CD14-positive monocyte (primary cell): ENCODE measurements at places on chromosomes 7 and 10. TPM values are rescaled to one million over a fixed set of nuclear protein-coding genes. Genes with fewer than 3 reads are reported as not detected.

Gene HOXA6
- polyA plus RNA-seq, result not detected

Gene SPDYE2B
- not detected for polyA plus RNA-seq

Gene CUBN
- not detected for polyA plus RNA-seq

Gene SH2B2
- 26.3 and 37.3 TPM in 2 replicates for polyA plus RNA-seq

Gene FAM20C
- polyA plus RNA-seq, result 1.2 TPM

Gene H2BK1
- not detected for polyA plus RNA-seq

Gene GPR37
- polyA plus RNA-seq, result not detected

Gene TACC2
- polyA plus RNA-seq, result 0.03 TPM in 1 of 2 replicates, not detected in the other

DNA sequence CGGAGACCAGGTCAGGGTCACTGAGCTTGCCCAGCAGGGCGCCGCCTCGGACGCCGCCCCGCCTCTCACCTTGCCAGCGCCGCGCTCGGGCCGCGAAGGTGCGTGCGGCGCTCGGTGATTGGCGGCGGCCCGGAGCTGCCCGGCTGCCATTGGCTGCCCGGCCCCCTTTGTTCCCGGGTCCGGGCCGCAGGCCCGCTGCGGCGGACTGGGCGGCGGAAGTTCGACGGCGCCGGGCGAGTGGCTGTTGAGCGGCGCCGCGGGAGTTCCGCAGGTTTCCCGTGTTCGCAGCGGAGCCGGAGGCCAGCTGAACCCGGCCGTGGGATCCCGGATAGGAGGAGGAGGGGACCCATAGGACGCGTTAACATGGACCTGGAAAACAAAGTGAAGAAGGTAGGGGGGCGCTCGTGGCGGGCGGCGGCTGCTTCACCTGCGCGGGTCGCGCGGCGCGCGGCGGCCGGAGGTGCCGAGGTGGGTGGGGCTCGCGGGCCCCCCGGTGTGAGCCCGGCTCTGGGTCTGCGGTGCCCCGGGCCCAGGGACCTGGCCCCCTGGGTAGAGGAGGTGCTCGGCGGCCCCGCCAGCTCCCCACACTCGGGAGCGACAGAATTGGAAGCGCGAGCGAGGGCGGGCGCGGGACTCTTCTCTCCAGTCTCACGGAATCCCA is at the start of gene TES:
TES (plus strand) TSS at position 195 of the 661 bp plus-strand sequence; CDS start at position 364, 169 bp downstream.
- peak within 1 kb of the TSS; percentile 83 for H3K4me3 ChIP-seq
- peaks cover 46% of the 10 kb centered on the region for H3K4me1 ChIP-seq
- no peaks in the 10 kb centered on the region for H3K36me3 ChIP-seq
- no peaks in the 10 kb centered on the region for H3K27me3 ChIP-seq
- H3K27ac ChIP-seq, result peak within 1 kb of the TSS; percentile 96
- peak; percentile 46 for DNase-seq

- H3K27me3 ChIP-seq, result peaks cover 18% of the 10 kb centered on the region
- H3K4me3 ChIP-seq, result no peak overlapping the region
- DNase-seq, result no peak
- H3K36me3 ChIP-seq, result no peaks in the 10 kb centered on the region
- H3K27ac ChIP-seq, result no peak overlapping the region
These were observed 141.6 kb upstream of the TCERG1L start for GRCh38 chr10:131452926-131453720.

GRCh38 chr10:91006752-91007346 is 86.0 kb upstream of the ANKRD1 start:
- DNase-seq, result no peak
- no peak overlapping the region for H3K27ac ChIP-seq
- no peaks in the 10 kb centered on the region for H3K36me3 ChIP-seq
- no peaks in the 10 kb centered on the region for H3K27me3 ChIP-seq
- no peak overlapping the region for H3K4me3 ChIP-seq

DNA sequence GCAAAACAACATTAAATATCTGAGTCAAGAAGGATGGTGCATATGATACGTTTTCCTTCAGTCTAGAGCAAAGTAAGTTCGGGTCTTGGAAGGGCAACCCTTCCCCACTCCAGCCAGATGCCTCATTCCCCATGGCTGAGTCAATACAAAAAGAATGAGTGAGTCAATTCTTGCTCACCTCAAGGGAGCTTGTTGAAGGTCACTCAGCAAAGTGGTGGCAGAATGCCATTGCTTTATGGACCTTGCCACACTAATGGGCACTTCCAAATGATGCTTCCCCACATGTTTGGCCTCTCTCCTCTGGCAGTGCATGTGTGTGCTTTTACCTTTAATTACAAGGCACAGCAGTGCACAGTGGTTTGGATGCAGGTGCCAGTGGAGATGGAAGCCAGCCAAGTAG is 296.5 kb downstream of the SORCS3 start:
- H3K4me1 ChIP-seq, result no peaks in the 10 kb centered on the region
- H3K27ac ChIP-seq, result no peak overlapping the region
- no peaks in the 10 kb centered on the region for H3K36me3 ChIP-seq
- no peaks in the 10 kb centered on the region for H3K27me3 ChIP-seq
- DNase-seq, result no peak

DNA sequence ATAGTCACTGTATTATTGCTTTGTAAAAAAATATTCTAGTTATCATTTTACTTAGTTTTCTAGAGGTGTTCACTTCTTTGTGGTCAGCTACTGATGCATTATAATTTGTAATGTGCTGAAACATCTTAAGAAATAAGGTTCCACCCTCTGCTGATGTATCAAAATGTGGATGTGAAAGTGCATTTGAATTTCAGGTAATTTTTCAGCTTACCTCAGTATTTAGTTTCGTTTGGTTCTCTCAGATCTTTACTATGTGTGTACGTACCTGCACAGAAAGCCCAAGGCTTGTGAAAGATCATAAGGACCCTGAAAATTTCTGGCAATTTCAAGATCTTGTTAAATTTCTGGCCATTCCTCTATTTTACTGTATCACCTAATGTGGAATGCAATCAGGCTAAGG is 542.3 kb upstream of the TPK1 start:
- no peak overlapping the region for H3K27ac ChIP-seq
- no peaks in the 10 kb centered on the region for H3K27me3 ChIP-seq
- DNase-seq, result no peak
- no peaks in the 10 kb centered on the region for H3K4me1 ChIP-seq

DNA sequence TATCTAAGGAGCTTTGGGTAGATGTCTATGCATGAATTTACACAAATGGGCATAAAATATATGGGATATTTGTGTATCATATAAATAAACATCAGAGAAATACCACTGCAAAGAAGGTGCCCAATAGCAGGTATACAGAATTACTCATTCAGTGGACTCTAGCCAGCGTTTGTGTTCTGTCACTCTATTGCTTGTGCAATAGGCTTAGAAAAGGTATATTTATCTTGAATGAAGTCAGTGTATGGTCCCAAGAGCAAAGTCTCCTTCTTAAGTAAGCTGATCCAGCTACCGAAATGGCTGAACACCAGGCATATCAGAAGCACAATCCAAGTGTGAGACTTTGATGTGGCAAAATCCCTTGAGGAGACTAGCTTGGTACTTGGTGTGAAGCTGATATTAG is 1058.4 kb downstream of the SORCS1 start:
- DNase-seq, result no peak
- no peaks in the 10 kb centered on the region for H3K27me3 ChIP-seq
- H3K4me3 ChIP-seq, result no peak overlapping the region
- H3K27ac ChIP-seq, result no peak overlapping the region

GRCh38 chr10:89915021-89915420 is 213.6 kb downstream of the KIF20B start:
- peaks cover 45% of the 10 kb centered on the region for H3K4me1 ChIP-seq
- no peaks in the 10 kb centered on the region for H3K36me3 ChIP-seq
- H3K27me3 ChIP-seq, result no peaks in the 10 kb centered on the region
- DNase-seq, result no peak

- H3K27me3 ChIP-seq, result no peaks in the 10 kb centered on the region
- H3K36me3 ChIP-seq, result no peaks in the 10 kb centered on the region
- no peak overlapping the region for H3K4me3 ChIP-seq
- DNase-seq, result no peak
These were observed 77.6 kb downstream of the DENND2A start for GRCh38 chr7:140562926-140563481.

DNA sequence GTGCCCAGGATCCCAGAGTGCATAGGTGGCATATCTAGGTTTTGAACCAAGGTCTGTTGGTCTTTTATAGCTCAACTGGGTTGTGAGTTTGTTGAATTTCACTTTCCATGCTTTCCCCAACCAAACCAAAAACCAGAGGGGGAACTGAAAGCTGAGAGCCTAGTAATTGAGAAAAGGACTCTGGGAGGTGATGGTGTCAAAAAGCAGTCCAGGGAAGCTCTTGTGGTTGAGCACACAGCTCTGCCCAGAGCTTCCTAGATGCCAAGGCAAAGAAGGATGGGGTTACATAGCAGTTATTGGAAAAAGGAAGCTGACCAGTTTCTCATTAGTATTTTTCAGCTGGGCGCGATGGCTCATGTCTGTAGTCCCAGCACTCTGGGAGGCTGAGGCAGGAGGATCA is 9.9 kb downstream of the POR start:
- peak; percentile 41 for DNase-seq
- no peaks in the 10 kb centered on the region for H3K27me3 ChIP-seq
- H3K36me3 ChIP-seq, result peaks cover 20% of the 10 kb centered on the region

DNA sequence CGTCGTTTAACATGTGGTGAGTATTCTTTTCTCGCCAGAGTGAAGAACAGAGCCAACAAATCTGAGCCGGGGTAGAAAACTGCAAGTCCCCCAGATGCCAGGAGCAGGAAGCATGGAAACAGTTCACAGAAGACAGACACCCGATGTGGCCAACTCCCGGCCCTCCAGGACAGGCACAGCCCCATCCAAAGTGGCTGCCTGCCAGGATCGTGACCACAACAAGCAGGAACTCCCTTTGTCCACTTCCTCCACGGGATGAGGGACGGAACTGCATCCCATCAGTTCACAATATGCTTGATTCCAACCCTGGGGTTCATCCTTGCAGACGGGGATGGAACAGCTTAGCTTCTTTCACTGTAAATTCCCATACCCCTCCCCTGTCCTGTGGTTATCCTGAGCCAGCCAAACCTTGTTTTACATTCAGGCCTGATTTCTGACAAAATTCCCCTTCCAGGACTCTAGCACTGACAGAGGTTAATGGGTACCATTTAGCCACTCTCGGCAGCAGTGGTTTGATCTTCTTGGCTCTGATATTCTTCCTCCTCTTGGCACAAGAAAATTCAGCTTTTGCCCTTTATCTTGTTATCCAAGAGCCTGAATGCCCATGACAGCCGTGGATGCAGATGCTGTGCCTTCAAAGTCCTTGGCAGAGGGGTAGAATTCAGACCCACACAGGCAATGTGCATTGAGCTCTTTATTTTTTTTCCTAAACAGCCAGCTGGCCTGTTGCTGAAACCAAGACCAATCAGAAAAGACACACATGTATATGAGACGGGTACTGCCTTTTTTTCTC is 105.5 kb upstream of the FAM204A start:
- H3K36me3 ChIP-seq, result no peaks in the 10 kb centered on the region
- DNase-seq, result no peak
- no peak overlapping the region for H3K4me3 ChIP-seq
- no peaks in the 10 kb centered on the region for H3K4me1 ChIP-seq

GRCh38 chr10:30732671-30733070 is 103.1 kb upstream of the LYZL2 start:
- no peaks in the 10 kb centered on the region for H3K27me3 ChIP-seq
- no peak overlapping the region for H3K4me3 ChIP-seq
- DNase-seq, result no peak
- H3K36me3 ChIP-seq, result no peaks in the 10 kb centered on the region
- no peaks in the 10 kb centered on the region for H3K4me1 ChIP-seq

GRCh38 chr10:91621483-91622113 is 11.3 kb downstream of the PPP1R3C start:
- H3K4me1 ChIP-seq, result no peaks in the 10 kb centered on the region
- no peaks in the 10 kb centered on the region for H3K36me3 ChIP-seq
- DNase-seq, result no peak
- H3K27me3 ChIP-seq, result no peaks in the 10 kb centered on the region
